ENCODE measurements at places on chromosomes 5 and 9.

GRCh38 chr5:138699482-138699881, 53.7 kb upstream of the CTNNA1 start:
- DNase-seq, result no peak

GRCh38 chr5:151148583-151148982, 9.0 kb downstream of the ANXA6 start:
- DNase-seq, result no peak

DNA sequence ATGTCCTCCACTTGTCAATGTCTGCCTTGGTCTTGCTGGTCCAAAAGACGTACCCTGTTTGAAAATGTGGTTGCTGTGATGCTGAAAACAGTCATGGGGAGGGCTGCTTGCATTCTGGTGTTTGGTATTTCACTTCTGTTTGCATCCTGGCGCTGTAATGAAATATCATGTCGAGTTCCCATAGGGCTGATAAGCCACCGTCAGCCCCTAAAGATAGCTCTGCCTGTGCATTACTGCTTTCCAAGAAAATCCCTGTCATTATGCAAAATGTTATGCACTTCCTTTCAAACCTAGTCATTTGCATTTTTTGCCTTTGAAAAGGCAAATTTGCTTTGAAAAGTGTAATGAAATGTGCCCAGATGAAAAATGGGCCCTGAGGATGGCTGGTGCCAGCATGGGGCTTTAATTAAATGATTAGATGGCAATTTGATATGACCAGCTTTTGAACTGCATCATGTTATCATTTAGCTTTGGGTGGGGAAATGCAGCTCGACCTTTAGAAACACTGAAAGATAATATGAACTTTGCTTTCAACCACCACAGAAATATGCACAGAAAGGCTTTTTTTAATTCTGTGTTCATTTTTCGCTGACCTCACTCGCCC, 374.4 kb upstream of the SGCD start:
- no peak for DNase-seq

GRCh38 chr5:138536665-138537315, 6.2 kb downstream of the ETF1 start:
- no peak for DNase-seq

GRCh38 chr9:132162764-132163456, 1.1 kb downstream of the NTNG2 start:
- DNase-seq, result no peak

GRCh38 chr9:129309906-129310305, 131.8 kb upstream of the IER5L start:
- no peak for DNase-seq

- no peak for DNase-seq
These were observed 389.7 kb downstream of the TAF11L14 start for GRCh38 chr5:18023986-18024385.

DNA sequence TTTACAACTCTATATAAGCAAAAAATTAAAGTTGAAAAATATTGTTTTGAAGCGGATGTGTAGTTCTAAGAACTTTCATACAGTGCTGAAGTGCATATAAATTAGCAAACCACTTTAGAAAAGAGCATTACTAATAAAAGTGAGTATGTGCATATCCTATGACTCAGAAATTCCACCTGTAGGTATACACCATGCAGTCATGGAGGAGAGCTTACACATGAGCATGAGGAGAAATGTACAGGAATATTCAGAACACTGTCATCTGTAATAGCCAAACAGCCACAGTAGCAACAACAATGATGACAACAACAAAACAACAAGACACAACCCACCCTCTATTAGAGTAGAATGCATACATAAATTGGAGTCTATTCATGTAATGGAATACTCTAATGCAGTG, 138.2 kb upstream of the ARRDC3 start:
- no peak for DNase-seq

- no peak for DNase-seq
These were observed 342.8 kb upstream of the CCNG1 start for GRCh38 chr5:163094492-163095180.

DNA sequence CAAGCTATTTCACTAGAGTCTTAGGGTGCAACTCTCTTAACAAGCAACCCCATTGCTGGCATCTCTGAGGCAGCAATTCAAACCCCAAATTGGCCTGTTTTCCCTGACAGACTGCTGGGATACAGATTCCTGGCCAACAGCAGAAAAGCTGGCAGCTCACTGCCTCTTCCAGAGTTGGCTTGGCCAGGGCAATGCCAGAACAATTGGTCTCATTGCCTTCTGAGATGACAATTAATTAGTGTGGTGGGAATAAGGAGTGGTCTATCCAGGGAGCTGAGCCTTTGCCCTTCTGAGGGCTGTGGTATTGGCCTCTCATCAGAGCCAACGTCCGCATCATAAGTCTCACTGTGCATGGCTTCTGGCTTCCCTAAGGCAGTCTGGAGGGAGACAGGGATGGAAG, 183.2 kb downstream of the GNAQ start:
- DNase-seq, result no peak

GRCh38 chr9:110486218-110486617, 93.3 kb downstream of the SVEP1 start:
- no peak for DNase-seq

- DNase-seq, result no peak
These were observed 362.8 kb downstream of the MRPS30 start for GRCh38 chr5:45171563-45171962.

- DNase-seq, result peak; percentile 68
These were observed 75.1 kb downstream of the FGF18 start for GRCh38 chr5:171494452-171495121.

- DNase-seq, result no peak
These were observed 1785.5 kb downstream of the EFNA5 start for GRCh38 chr5:105885266-105885665.

- no peak for DNase-seq
These were observed 639 bp downstream of the AMACR start for GRCh38 chr5:34007201-34007620.

- no peak for DNase-seq
These were observed 66.5 kb downstream of the TEX10 start for GRCh38 chr9:100286257-100286656.

GRCh38 chr9:126052791-126053190, 273.8 kb upstream of the MVB12B start:
- no peak for DNase-seq

GRCh38 chr5:135662061-135662481, 83.3 kb upstream of the CXCL14 start:
- no peak for DNase-seq

- DNase-seq, result no peak
These were observed 60.7 kb downstream of the LHFPL2 start for GRCh38 chr5:78587775-78588291.

GRCh38 chr5:97735209-97735608, 552.2 kb upstream of the RIOK2 start:
- DNase-seq, result peak; percentile 11

DNA sequence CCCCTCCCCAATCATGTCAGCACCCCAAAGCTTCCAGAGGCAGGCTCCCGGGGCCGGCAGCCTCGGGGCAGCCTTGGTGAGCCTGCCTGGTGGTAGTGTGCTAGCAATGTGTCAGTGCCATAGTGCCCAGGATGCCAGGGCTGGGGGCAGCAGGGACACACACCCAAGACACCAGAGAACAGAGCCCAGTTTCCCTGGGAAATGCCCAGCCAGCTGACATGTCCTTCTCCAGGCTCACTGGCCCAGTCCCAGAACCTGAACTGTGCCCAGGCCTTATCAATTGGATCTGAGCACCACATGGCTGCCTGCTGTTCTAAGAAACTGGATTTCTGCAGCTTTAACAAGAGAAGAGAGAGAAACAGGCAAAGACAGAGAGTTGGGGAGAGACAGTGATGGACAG, 74.9 kb upstream of the LRRTM2 start:
- DNase-seq, result no peak

GRCh38 chr5:73757416-73757815, 131.4 kb downstream of the ARHGEF28 start:
- DNase-seq, result no peak

GRCh38 chr9:5042661-5043178, 57.6 kb downstream of the JAK2 start:
- no peak for DNase-seq

DNA sequence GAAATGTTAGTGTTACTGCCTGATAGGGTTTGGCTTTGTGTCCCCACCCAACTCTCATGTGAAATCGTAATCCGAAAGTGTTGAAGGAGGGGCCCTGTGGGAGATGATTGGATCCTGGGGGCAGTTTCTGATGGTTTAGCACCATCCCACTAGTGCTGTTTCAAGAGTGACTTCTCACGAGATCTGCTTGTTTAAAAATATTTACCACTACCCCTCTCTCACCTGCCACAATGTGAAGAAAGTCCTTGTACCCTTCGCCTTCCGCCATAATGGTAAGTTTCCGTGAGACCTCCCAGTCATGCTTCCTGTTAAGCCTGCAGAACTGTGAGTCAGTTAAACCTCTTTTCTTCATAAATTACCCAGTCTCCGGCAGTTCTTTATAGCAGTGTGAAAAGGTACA, 2.6 kb upstream of the RFX3 start:
- no peak for DNase-seq

DNA sequence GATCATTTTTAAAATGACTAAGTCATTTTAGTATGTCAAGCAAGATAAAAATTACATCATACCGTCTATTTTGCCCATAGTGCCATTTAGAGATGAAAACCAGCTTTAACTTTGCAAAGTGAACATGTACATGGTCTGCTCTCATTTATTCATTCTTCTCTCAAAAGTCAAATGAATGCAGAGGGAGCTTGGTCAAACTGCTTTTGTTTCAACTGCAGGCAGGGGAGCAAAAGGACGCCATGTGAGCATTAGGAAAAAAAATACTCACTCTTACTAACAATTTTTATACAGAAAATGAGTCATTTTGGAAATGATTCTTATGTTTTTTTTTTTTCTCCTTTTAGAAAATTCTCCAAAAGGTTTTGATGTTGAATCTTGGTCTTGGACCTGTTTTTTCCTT, 15.7 kb downstream of the SCGB3A1 start:
- no peak for DNase-seq

- DNase-seq, result no peak
These were observed 209.4 kb upstream of the MSX2 start for GRCh38 chr5:174514983-174515394.

GRCh38 chr5:113172231-113172826, 195.7 kb downstream of the DCP2 start:
- no peak for DNase-seq

GRCh38 chr5:167167191-167167795, 1124.2 kb upstream of the WWC1 start:
- no peak for DNase-seq

DNA sequence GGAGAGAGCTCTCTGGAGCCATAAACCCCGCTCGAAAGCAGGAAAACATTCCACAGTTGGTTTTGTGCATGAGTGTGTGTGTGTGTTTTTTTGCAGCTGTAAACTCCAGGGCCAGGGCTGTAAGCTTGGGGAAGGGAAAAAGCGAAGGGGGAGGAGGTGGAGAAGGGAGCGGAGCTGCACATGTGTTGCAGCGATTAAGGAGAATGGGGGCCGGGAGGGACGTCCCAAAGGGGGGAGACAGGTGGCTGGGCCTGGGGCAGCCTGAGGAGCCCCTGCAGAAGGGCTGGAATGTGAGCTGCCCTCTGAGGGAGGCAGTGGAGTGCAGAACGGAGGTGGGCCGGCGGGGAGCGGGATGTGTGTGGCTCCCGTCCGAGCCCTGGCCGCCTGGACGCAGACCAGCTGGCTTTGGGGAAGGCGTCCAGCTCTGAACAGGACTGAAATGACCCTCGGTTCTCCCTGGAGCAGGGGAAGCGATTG, 2.7 kb upstream of the MYMK start:
- no peak for DNase-seq

GRCh38 chr5:759781-760362, 24.7 kb downstream of the ZDHHC11B start:
- DNase-seq, result no peak

DNA sequence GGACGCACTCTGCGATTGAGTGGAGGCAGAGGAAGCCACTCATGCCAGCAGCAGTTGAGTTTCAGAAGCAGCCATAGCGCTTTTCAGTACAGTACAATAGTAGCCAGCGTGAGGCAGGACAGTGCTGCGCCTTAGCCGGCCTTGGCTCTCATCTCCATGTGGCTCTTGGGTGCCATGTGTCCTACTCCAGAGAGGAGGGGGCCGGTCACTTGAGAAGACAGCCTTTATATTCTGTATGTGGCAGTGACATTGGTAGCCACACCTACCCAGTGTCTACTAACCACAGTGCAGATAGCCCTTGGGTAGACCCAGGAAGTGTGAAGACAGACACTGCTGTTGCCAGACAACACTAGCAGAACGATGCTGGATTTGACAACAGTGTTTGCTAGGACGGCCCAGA, 42.3 kb downstream of the FAM78A start:
- no peak for DNase-seq

DNA sequence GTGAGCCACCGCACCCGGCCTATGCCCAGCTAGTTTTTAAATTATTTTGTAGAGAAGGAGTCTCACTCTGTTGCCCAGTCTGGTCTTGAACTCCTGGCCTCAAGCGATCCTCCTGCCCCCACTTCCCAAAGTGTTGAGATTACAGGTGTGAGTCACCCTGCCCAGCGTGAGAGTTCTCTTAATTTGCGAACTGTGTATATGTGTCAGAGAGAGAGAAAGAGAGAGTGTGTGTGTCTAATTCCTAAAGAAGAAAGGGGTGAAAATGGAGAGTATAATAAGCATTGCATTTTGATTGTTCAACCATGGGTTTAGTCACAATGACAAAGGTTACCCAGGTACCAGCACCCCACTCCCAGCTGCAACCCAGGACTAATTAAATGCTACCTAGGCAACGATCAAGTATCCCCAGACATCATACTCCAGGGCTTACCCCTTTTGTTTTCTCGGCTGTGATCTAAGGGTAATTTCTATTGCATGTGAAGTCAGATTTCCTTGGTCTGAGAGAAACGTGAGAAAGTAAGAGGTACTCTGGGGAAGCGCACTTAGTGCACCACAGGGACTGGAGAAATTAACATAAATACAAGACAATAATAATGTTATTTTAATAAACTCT, 16.6 kb downstream of the MAP1B start:
- no peak for DNase-seq

DNA sequence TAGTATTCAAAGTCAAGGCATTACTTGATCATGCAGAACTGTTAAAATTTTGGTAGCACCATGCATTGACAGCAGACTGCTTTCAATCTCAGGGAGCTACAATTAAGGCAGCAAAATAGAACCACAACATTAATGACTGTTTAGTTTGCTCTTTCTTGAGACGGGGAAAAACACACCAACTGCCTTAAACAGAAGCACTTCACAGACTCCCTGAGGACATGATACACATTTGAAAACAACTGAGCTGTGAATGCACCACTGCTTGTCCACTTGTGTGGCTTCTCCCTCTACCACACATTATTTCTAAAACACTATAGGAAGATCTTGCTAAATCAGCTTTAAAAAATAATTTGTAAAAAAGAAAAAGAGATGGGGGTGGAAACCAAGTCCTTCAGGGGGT, 79.6 kb upstream of the MAST4 start:
- DNase-seq, result no peak

GRCh38 chr5:94691949-94692348, 73.5 kb downstream of the SLF1 start:
- DNase-seq, result no peak

DNA sequence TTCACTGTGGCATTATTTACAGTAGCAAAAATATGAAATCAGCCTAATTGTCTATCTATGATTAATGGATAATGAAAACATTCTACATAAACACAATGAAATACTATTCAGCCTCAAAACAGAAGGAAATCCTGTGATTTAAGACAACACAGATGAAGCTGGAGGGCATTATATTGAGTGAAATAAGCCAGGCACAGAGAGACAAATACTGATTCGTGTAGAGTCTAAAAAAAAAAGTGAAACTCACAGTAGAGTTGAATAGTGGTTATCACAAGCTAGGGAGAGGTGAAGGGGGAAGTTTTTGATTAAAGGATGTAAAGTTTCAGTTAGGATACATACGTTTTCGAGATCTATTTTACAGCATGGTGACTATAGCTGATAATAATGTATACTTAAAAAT, 122.2 kb downstream of the ADAMTS6 start:
- no peak for DNase-seq

- no peak for DNase-seq
These were observed 62.4 kb downstream of the GALNT12 start for GRCh38 chr9:98869866-98870265.

All from H54 (cell line).